ENCODE measurements at places on chromosomes 2 and 18. TPM values are rescaled to one million over a fixed set of nuclear protein-coding genes. Genes with fewer than 3 reads are reported as not detected.

CACNB4 gene
- total RNA-seq: 0.25 TPM

PSD4 gene
- 2.2 TPM for total RNA-seq

GRCh38 chr2:155840661-155841060, 491.9 kb downstream of the NR4A2 start:
- no peak for DNase-seq

GRCh38 chr2:223688094-223688835, 86.1 kb upstream of the SCG2 start:
- no peak for DNase-seq

GRCh38 chr18:49013291-49013691, 62.5 kb upstream of the SMAD7 start:
- DNase-seq: no peak

DNA sequence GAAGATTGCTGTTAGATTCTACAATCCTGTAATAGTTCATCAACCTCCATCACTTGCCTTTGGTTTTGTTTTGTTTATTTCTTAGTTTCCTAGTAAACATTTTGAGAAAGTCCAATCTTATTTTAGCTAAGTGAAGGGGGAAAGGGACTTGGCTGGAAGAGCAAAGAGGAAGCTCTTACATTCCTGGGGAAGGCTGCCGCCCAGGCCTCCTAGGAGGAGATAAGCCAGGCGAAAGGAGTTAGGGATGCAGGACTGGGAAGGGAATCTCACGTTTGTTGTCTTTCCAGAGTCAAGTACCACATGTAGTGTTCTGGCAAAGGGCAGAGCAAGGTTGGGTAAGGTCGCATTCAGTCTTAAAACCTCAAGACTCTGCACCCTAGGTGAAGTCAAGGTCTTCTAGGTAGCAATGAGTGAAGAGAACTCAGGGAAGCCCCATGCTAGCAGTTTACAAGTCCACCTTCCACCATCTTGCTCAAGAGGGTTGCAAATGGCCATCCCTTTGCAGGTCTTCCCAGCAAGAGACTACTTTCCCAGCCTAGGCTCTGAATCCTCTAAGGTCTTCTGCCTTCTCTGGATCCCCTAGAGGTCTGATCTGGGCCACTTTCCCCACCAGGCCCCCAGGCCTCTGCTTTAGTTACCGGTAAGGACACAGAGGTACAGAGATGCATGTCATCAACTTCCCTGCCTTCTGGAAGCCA, 320.7 kb downstream of the CYP26B1 start:
- no peak for DNase-seq

GRCh38 chr2:19349911-19350677, 8.3 kb downstream of the OSR1 start:
- DNase-seq: peak; percentile 55

- no peak for DNase-seq
Measured at GRCh38 chr2:3102922-3103569, 274.6 kb downstream of the EIPR1 start.

DNA sequence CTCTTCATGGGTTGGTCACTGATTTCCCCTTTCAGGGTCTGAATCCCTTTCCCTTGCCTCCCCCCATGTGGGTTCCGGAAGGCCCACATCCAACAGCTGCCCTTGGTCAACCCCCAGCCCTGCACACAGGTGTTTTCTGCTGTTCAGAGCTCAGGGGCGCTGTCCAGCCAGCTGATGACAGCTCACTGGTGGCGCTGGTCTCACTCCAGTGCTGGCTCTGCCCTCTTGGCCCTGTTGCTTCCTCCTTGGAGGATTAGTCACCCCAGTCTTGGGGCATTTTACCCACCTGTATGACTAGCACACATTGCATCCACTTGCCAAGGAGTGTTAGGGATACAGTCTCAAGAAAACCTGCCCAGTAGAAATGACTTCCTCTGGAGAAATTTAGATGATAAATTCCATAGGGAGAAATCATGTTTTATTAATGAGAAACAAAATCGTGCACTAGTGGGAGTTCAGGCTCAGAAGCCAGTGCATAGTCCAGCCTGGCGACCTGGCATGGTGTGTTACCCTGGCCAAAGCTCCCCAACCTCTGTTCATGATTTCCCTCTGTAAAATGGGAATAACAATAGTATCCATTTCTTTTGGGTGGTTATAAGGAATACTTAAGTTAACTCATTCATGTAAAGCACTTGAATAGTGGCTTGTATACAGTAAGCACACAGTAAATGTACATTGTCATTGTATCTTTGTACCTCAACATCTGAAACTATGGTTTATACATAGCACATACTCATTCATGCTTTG, 21.6 kb downstream of the CRIM1 start:
- DNase-seq: no peak

Measured in left ventricle myocardium inferior (tissue), 1 donor.